ENCODE measurements at places on chromosomes 2 and 18. TPM values are rescaled to one million over a fixed set of nuclear protein-coding genes. Genes with fewer than 3 reads are reported as not detected.

Gene PAX3
- polyA plus RNA-seq: not detected

Gene TFPI
- polyA plus RNA-seq: 48.0 TPM

DNA sequence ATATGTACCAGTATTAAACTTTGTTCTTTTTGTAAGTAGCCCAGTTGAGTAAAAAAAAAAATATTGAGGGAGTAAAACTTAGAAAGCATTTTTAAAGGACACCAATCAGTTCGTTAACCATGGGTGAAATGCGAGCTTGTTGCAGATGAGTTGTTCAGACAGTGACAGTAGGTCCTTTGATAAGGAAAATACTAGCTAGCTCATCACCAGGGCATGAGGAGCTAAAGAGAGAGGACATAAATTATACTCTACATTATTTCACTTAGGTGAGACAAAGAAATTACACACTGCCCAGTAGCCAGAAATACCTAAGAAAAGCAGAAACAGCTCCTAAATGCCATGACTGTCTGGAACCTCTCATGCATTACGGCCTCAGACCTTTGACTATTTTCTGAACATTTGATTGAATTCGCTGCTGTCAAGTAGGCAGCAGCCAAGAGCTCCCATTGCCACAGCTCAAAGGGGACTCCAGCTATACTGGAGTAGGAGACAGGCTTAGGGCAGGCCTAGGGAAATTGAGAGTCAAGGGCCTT, 2.6 kb upstream of the HNRNPLL start:
- no peak for DNase-seq

Gene DLX2
- polyA plus RNA-seq: 0.25 TPM

DNA sequence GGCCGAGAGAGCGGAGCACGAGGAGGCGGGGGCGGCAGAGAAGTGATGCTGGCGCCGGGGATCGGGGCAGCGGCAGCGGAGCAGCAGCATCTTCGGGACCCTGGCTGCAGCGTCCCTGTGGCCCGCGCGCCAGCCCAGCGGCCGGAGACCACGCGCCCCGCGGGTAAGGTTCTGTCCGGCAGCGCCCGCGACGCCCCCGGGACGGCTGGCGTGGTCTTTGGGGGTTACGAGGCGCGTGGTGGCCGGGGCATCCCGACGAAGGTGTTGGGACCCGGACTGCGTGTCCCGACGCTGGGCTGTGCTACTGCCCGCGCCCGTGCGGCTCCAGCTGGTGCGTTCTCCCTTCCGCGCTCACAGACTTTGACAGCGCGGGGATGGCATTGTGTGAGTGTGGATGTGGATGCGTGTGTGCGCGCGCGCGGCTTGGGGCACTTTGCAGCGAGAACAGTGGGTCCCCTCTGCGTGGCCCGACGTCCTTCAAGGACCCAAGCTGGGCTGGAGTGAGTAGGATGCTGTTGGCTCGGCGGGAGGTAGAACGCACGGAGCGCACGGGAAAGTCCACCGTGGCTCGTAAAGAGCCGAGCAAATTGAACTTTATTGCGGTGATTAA, 405.0 kb downstream of the XIRP2 start:
- DNase-seq: peak; percentile 31

GRCh38 chr2:162242586-162243280, 512 bp downstream of the FAP start:
- no peak for DNase-seq

DNA sequence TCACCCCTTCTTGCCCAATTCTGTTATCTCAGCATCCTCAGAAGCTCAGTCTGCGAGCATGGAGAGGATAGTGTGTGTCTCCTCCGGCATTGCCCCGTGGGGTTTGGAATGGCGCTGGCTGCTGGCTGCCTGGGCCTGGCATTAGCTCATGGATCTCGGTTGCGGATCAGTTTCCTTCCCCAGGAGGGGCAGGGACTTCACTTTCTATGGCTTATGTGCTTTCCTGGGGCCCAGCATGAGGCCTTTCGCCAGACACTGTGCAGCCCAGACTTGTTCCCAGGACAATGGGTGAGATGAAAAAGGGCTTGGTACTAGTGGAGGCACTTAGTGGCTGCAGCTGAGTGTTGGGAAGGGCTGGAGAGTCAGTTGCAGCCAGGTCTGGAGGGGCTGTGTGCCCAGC, 143.3 kb downstream of the GLI2 start:
- no peak for DNase-seq

DNA sequence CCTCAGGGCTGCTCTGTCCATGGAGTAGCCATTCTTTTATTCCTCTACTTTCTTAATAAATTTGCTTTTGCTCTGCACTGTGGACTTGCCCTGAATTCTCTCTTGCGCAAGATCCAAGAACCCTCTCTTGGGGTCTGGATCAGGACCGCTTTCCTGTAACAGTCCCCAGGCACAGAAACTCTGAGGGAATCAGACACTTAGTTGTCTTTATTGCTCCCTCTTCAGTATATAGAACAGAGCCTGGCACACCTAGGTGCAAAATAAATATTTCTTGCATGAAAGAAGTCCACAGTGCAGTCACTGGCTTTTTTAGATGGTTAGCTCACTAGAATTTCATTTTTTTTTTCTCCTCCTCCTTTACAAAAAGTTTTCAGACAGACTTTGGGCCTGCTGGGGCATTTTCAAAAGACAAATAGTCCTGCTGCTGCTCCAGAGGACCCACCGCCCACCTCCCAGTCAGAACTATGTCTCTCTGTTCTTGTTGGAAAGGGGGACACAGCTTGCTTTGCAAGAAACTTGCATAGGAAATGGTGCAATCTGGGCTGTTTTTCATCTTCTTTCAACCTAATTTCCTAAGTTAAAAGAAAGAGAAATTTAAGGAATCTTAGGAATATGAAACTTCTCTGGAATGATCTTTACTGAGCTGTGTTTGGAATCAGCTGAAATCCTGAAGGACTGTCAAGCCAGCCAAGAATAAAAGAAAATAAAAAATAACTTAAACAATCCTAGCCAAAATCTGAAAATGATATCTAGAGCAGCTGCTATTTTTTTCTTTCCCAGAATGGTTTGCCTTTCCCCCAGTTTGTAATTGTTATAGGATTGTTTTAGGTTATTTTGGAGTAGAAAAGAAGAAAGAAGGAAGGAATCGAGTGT, 31.7 kb upstream of the MAP4K3 start:
- DNase-seq: no peak

Gene ZSWIM2
- not detected for polyA plus RNA-seq

Gene ALPI
- 0.10 TPM for polyA plus RNA-seq

DNA sequence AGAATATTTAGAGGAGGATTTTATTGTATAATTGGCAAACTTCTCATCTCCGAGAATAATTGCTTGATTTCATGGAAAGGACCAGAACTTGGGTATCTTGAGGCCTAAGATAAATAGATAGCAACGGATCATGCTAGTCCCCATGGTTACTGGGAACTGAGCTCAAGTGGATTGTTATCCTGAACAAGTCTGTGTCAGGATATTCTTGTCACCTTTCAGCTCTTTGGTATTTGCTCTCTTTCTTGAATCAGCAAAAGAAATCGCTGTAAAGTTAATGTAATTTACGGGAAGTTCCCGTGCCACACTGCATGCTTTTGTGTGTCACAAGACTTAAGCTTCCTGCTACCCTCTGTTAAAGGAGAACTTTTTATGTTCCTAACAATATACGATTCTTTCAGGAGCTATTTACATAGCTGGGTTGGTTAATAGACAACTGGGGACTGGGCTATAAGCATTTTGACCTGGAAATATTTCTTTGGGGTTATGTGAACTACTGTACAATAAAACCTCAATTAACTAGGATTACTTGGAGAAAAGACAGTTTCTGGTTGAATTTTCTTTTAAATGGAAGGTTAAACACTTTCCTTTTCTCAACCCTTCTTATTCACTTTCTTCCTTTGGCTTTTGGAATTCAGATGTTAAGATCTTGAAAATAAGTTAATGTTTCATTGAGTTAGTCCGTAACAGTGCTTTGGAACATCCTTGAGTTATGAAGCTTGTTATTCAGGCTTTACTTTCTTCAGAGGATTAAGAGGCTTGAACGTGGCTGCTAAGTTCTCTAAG, 151.2 kb downstream of the FMNL2 start:
- no peak for DNase-seq

GRCh38 chr2:223797811-223798721, 39.3 kb downstream of the AP1S3 start:
- DNase-seq: no peak

Gene CEBPZOS
- polyA plus RNA-seq: 63.8 TPM

Gene UGT1A4
- polyA plus RNA-seq: not detected

DNA sequence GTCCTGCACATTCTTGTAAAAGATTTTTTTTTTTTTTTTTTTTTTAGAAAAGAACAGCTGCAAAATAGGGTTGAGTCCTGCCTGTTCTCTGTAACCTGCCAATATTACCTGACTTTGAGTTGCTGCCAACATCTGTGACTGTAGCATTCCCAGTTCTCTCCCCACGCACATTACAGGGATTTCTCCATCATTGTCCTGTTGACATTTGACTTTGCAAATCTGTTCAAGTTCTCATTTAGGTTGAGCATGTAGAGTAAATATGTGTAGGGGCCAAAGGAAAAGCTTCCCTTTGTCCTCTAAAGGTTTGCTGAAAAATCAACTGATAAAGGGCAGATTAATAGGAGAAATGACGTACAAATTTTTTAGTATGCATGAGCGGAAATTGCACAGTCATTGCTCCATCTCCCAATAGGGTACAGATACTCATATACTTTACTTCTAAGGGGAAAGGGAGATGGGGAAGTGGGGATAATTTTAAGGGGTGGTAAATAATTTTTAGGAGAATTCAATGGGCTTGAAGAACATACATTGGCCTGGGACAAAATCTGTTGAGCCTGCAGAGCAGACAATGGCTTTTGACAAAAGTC, 385.5 kb downstream of the PIK3C3 start:
- DNase-seq: no peak

Gene GCG
- polyA plus RNA-seq: not detected

- DNase-seq: peak; percentile 23
Measured at GRCh38 chr2:43792653-43793052, 18.8 kb downstream of the DYNC2LI1 start.

DNA sequence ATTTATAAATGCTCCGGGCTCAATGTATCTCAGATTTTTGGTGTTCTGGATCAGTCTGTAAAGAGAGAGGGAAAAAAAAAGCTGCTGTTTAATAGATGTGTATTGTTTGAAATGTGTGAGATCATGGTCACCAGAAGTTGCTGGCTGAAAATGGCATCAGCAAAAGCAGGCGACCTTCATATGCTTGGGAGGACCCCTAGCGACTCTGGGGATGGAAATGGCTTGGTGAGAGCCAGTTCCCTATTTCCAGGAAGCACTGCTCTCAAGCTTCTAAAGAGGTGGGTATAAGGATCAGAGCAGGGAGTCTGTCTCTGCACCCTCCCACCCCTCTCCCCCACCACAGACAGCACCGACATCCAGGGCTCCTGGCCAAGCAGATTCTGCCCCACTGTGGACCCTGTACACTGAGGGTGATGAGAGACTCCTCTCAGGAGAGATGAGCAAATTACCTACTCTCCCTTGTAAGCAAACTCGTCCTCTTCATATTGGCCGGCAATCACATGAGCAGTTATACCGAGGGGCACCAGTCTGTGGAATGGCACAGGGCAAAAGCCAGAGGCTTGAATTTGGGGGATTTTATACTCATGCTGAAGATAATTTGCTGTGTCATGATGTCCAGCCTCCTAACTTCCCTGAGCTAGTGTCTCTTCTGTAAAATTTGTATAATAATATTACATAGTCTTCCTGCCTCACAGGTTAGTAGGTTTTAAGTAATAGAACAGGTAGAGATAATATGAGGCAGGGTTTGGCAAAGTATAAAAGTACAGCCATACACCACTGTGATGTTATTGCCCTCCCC, 29.6 kb downstream of the LHCGR start:
- no peak for DNase-seq

- DNase-seq: no peak
Measured at GRCh38 chr2:126802316-126802715, 96.4 kb upstream of the TEX51 start.

DNA sequence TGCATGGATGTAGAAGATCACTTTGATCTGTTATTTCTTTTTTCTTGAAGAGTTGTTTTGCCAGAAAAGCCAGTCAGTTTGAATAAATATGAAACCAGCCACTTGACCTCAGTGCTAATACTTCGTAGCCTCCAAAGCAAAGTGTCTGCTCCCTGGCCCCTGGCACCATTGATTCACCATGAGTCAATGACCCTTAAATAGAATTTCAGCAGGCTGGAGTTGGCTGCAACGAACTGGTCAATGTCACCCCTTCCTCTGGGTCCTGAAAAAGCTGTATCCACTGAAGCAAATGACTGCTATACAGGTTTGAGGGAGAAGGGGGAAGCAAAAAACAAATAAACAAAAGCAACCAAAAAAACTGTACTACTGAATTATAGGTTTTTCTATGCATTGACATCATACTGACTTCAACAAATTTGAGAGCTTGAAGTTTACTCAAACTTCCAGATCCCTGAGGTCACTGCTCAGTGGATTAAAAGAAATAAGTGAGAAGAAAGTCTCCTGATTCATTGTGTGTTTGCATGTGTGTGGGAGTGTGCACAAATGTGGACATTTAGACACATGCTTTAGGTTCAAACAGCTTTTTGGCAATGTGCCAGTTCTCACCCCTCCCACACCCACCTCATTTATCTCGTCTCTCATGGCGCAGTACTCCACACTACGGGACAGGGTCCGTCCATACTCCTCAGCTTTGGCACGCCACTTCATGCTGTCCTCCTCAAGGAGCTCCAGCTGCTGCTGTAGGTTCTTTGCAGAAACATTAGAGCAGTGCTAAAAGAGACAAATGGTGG, 58.1 kb upstream of the TTN start:
- peak; percentile 20 for DNase-seq

- no peak for DNase-seq
Measured at GRCh38 chr2:113230531-113230930, 48.2 kb downstream of the PAX8 start.

Gene MCEE
- polyA plus RNA-seq: 23.6 TPM

DNA sequence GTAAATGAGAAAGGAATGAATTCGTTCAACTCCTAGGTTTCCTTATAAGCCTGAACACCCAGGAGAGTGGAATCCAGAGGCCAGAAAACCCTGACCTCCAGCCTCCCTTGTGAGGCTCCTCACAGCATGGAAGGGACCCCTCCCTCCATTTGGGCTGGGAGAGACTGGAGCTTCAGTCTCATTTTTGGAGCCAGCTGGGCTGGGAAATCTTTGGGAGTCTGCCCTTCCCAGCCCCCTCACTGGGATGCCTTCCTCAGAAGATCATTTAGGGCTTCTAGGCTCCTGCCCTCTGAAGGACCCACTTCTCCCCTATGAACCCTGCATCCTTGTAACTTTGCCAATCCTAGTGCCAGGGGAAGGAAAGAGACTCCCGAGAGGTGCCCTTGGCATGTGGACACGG, 346.1 kb downstream of the CYP26B1 start:
- DNase-seq: no peak

Gene ITGA6
- 112 TPM for polyA plus RNA-seq

DNA sequence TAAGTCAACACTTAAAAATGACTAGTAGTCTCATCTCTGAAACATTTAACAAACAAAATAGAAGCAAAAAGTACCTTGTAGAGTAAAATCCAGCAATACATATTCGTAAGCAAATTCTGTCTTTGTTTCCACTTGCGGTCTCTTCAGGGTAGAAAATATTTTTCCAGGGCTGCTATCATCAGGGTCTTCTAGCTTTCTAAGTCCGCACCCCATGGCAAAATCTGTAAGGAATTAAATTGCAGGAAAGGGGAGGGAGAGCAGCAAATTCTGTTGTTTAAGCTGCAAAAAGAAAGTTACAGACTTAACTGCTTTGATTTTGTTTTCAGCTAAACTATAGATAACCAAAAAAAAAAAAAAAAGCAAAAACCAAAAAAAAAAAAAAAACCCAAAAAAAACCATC, at the start of gene RFTN2:
Gene RFTN2, minus strand, starts transcription at position 342 of the 400 bp plus-strand sequence. Its CDS starts 129 bp downstream, at position 213.
- DNase-seq: peak; percentile 18

- DNase-seq: no peak
Measured at GRCh38 chr2:176098366-176099158, 1.0 kb upstream of the HOXD12 start.

Gene COMMD1
- 79.8 TPM for polyA plus RNA-seq
